ENCODE measurements at places on chromosomes 2 and 18.

GRCh38 chr2:2245500-2245899 lies 85.6 kb downstream of the MYT1L start:
- DNase-seq = no peak

- DNase-seq = no peak
Observed at GRCh38 chr2:44801841-44802776, 139.4 kb upstream of the SIX3 start.

DNA sequence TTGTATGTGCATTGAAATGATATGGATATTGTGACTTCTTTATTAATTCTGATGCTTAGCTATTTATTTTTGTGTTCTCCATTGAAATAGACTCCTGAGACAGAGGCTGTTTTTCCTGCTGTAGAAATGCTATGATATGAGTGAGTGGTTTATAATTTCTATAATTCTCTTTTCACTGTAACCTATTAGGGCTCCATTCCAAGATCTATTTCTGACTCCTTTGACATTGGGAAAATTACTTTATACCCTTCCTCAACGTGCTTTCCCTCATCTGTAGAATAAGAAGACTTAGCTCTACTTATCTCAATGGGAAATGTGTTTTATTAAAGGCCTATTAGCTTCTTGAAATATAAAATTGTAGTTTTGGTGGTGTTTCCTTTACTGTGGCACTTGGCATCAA lies 144.5 kb upstream of the RPRM start:
- no peak for DNase-seq

DNA sequence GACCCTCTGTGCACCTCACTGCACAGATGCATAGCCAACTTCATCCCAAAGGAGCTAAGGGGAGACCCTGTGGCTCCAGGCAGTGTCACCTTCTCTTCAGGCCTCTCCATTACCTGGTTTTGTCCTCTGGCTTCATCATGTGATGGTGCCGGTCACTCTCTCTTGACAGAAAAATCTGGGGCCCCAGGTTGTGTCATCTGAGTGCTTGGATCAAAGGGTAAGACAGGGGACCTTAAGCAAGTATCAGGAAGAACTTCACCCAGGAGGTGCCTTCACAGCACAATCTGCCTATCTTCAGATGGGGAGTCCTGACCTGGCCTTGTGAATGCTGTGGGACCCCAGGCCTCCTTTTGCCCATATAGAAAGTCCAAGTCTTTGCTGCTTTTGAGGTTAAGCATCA lies 104.4 kb downstream of the POLR1A start:
- DNase-seq = no peak

DNA sequence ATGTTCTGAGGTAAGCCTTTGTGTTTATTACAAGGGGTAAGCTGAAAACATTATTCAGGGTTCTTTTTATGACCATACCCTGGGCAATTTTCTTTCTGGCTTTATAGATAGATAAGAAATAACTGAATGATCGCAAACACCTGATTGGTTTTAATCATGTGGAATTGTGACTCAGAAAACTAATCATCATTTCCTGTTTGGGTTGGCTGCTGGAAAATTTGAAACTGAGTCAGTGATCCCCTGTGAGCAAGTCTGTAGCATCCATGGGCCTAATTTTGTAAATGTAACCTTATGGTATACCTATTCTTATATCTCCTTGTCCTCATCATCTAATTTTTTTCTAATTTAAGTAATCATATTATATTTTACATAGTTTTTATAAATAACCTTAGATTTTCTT lies 34.3 kb downstream of the CCDC68 start:
- no peak for DNase-seq

GRCh38 chr2:219958941-219959340 lies 331.5 kb downstream of the SLC4A3 start:
- DNase-seq = no peak

GRCh38 chr2:56483081-56483480 lies 299.3 kb downstream of the CCDC85A start:
- DNase-seq = no peak

DNA sequence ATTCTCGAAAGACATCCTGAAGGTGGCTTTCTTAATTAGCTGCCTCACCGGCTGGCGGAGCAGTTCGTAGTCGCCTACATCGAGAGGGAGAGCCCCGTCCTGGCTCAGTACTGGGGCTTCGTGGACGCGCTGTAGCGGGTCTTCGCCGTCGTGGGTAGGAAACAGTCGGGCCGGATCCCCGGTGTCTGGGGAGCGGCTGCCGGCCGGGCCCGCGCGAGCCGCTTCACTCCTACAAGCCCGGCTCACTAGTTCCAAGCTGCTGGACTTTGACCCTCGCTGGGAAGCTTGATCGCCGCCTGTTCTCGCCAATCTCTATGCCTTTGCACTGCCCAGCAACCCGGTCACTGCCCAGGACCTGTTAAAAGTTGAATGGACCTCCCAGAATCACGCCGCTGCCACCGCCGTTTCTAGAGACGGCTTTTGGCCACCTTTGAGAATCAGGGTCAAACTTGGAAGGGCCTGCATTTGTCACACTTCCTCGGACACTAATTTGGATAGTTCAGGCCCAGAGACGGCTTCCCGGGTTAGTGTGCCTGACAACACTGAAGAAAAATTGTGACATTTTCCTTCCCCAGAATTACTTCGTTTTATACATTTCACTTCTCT lies 41.4 kb upstream of the AKAIN1 start:
- no peak for DNase-seq

DNA sequence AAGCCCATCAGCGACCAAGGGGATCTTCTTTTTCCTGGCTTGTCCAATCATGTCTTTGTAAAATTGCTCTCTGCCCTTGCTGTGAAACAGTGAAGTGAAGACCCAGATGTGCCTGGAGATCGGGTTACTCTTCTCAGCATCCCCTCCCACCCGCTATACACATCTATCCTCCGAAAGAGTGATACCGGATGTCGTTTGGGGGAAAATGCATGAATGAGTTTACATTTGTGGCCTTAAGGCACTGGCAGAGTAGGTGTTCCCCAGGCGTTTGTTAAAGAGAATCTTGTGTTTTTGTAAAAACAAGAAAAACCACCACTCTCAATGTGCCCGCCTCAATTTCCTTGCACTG lies 528.3 kb downstream of the CMPK2 start:
- no peak for DNase-seq

DNA sequence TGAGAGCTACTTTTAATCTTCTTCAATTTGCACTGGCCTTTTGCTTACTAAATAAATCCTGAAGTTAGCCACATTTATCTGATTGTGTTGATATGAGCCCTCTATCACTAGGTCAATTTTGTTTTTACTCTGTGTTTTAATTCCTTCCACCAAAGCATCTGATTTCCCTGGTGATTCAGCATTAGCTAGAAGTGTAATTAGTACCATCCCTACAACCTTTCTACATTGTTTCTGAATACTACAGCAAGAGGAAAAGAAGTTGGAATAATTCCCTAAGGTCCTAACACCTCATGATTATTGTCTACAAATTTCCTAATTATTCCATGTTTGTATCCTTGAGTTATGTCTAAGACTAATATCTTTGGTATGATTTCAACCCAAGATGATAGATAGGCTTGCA lies 1093.6 kb downstream of the SUCLG1 start:
- no peak for DNase-seq

DNA sequence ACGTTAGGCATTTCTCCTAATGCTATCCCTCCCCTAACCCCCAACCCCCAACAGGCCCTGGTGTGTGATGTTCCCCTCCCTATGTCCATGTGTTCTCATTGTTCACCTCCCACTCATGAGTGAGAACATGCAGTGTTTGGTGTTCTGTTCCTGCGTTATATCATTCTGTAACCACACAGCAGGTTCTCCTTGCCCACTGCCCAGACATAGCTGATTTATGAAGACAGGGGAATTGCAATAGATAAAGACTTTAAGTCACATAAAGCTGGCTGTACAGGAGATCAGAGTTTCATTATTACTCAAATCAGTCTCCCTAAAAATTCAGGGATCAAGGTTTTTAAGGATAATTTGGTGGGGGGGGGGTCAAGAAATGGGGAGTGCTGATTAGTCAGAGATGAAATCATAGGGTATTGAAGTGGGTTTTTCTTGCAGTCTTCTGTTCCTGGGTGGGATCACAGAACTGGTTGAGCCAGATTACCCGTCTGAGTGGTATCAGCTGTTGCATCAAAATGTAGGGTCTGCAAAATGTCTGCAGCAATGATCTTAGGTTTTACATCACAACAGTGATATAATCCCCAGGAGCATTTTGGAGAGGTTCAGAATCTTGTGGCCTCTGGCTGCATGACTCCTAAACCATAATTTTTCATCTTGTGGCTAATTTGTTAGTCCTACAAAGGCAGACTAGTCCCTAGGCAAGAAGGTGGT lies 392.1 kb upstream of the KCNJ3 start:
- DNase-seq = no peak

GRCh38 chr18:50038448-50038847 lies 156.5 kb downstream of the MYO5B start:
- DNase-seq = no peak

- DNase-seq = no peak
Observed at GRCh38 chr18:74950479-74950878, 258.5 kb downstream of the PTGR3 start.

DNA sequence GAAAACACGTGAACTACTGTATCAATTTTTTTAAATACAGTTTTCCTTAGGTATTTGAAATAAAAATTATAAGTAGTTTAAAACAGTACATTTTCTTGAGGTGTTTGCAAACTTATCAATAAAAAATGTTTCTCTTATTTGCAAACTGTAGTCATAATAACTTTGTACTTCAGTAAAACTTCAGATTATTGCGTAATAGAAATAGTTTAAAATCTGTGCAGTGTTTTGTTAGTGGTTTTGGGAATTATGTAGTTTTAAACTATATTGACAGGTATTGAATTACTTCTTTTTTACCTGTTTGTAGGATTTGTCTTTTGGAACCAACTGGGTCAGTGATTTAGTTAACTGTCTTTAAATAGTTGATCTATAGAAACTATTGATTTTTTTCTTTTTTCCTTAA lies 7.3 kb downstream of the NAPG start:
- no peak for DNase-seq

- no peak for DNase-seq
Observed at GRCh38 chr18:55136864-55137263, 177.6 kb upstream of the CCDC68 start.

Data from stimulated activated CD8-positive, alpha-beta memory T cell treated with anti-CD3 and anti-CD28 coated beads, Interleukin-15, amount 100 ng/mL, for 4 hours (primary cell).